Activated naive CD4-positive, alpha-beta T cell (primary cell): ENCODE measurements at places on chromosomes 6 and 20.

DNA sequence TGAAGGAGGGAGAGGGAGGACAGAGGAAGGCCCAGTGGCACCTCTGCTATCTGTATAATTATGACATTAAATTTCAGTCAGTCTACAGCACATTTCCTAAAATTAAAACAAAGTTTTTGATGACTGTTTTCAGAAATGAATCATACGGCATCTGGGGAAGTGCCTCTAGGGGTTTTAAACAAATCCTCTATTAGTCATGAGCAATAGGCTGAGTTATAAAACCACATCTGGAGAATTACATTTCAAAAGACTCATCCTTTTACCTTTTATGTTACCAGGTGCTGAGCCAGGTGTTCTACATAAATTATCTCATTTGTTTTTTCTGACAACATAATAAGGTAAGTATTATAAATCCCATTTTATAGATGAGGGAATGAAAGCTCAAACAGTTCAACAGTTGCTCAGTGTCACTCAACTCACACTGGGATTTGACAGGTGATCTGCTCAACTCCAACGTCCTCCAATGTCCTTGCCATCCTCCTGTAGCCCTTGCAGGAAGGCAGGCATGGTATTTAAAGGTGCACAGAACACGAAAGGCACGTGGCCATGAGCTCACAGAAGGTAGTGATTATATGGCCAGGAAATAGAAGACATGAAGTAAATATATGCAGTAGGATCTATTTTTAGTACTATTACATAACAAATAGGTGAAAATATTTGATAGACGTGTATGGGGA, 184.2 kb upstream of the MAN1A1 start:
- DNase-seq, result no peak

- no peak for DNase-seq
Measured at GRCh38 chr6:137339929-137340559, 120.9 kb upstream of the IFNGR1 start.

GRCh38 chr6:168162366-168162765, 83.4 kb upstream of the FRMD1 start:
- no peak for DNase-seq

DNA sequence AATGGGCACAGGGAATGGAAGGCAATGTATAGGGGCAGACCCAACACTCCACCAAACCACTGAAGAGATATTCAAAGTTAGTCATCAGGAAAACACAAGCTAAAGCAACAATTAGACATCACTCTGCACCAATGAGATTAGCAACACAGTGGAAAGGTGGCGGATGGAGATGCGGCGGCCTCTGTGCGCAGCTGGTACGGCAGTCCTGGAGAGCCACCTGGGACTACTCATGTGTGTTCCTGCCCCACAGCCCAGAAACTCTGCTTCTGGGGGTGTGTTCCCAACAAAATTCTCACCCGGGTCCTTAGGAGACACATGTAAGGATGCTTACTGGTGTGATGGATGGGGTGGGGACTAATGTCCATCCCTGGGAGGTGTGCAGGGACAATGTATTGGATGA, 82.4 kb downstream of the DHX35 start:
- no peak for DNase-seq

GRCh38 chr20:59101961-59102360, 59.4 kb upstream of the PRELID3B start:
- no peak for DNase-seq

DNA sequence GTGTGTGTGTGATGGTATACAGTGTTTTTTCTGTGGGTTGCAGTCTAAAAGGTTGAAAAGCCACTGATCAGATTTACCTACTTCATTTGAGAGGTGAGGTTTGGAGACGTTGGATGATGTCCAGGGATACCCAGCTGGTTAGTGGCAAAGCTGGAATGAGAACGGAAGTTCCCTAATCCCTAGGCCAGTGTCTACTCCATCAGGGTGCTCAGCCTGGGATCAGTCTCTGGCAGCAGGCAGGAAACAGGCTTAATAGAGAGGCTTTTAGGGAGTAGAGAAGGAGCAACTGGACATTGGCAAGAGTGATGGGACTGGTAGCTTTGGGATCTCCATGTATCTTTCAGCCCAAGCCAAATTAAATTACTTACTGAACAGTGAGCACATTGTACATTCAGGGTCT, 80.7 kb downstream of the C6orf52 start:
- no peak for DNase-seq

DNA sequence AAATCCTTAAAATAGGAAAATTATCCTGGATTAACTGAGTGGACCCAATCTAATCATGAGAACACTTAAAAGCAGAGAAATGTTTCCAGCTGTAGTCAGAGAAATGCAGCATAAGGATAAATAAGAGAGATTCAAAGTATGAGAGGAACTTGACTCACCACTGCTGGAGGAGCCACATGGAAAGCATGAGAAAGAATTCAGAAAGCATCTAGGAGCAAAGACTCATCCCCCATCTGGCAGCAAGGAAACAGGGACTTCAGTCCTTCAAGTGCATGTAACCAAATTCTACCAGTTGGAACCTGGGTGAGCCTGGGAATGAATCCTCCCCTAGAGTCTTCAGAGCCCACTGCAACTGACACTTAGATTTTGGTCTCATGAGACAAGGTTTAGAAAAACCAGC, 33.7 kb downstream of the RNF146 start:
- DNase-seq, result no peak

- no peak for DNase-seq
Measured at GRCh38 chr20:2125474-2126112, 24.0 kb downstream of the STK35 start.

GRCh38 chr20:10731190-10731965, 57.6 kb upstream of the JAG1 start:
- no peak for DNase-seq

- no peak for DNase-seq
Measured at GRCh38 chr20:20303742-20304141, 64.2 kb upstream of the INSM1 start.

DNA sequence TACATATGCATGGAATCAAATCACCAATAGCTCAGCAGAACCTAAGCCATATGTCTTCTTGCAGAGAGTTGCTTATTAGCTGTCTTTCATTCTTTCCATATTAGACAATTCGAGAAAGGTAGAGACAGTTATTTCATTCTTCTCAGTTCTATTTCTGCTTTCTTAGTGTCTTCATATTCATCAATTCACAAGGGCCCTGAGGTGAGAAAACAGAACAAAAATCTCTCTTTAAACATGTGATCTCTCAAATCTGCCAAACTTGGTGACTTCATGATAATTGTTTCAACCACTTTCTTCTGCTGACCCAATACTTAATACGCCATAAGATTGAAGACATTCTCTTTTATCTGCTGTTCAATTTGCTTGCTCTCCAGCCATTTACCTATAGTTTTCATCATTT, 229.7 kb upstream of the MARCKS start:
- no peak for DNase-seq

DNA sequence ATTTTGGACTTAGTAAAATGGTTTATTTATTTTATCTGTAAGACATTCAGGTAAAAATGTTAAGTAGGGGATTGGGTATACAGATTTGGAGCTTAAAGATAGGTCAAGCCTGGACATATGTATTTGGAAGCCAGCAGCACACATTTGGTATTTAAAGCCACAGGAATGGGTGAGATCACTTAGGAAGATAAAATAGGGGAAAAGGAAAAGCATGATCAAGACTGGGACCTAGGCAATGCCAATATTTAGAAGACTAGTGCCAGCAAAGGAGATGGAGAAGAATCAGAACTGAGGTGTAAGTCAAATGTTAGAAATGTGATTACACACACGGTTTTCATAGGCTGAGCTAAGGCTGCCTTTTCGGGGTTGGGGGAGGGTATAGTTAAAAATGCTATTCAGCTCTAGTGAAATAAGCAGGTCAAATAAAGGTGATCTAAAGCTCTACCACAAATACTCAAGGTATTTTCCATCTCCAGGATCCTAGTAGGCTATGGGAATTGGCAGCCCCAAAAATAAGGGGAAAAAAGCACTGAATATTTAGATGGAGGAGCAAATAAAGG, 20.6 kb downstream of the SLC2A12 start:
- no peak for DNase-seq

DNA sequence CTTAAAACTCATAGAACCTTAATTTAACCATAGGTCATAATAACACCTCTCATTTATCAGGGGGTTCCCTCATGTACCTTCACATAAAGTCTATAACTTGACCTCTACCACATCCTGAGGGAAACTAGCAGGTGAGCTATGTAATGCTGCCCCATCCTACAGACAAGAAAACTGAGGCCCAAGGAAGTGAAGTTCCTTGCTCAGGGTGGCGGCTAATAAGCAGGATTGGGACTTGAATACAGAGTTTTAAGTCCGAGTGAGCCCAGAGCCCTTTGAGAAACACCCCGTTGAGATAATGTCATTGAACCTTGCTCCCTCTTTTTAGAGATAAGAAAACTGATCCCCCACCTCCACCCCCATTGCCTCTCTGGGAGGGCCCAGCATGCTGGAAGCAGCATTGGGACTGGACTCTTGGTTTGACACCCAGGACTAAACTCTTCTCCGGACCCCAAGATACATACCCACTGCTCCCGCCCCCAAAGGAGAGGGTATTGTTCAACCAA, 429 bp downstream of the BNIP5 start:
- no peak for DNase-seq

DNA sequence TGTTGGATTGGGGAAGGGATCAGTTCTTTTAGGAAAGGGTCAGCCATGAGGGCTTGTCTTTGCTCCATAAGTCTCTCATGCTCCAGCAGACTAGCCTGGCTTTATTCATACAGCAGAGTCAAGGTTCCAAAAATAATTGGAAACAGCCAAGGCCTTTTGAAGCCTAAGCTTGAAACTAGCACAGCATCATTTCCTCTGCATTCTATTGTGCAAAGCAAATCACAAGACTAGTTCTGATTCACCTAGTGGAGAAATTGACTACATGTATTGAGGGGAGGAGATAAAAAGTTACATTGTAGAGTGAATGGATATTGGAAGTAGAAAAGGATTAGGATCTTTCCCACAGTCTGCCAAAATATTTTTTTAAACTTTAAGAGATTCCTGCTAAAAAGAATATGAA, 159.3 kb upstream of the PLCB4 start:
- no peak for DNase-seq

DNA sequence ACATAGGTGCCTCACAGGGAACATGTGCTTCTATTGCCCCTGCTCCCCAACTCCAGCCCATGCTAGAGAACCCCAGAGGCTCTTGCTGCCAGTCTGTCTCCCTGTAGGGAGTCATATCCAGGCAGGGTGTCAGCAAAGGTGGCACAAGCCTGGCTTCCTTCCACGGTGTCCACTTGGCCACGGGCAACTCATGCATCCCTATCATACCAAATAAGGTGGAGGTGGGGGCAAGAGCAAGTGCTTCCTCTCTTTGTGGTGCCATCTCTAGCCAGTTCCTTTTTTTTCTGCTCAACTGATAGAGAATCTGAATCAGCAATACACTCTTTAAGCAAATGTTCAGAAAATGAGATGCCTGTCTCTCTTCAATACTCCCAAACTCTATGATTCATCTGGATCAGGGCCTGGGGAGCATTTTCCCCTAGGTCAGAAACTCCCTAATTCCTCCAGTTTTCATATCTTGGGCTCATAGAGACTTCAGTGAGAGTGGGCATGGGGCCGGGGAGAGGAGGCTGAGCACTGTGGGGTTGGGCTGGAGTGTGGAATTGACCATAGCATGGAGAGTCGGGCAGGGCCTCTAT, 105.1 kb upstream of the GPR6 start:
- no peak for DNase-seq

DNA sequence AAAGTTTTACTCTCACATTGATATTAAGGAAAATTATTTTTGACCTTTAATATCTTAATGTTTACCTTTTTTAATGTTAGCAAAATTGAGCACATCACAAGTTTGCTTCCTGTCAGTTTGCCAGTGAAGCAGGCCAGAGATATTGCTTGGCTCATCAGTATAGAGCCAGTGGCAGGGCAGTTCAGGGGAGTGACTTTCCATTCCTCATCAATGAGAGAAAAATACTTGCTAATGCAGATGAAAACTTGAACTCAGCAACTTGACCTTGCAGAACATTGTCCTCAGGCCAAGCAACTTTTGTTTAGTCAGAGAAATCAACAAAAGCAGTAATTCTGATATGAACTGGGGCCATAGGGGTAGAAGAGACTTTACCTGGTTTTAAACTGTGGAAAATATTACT, 6.9 kb downstream of the TAB2 start:
- no peak for DNase-seq
